ENCODE measurements at places on chromosomes 6 and 20.

DNA sequence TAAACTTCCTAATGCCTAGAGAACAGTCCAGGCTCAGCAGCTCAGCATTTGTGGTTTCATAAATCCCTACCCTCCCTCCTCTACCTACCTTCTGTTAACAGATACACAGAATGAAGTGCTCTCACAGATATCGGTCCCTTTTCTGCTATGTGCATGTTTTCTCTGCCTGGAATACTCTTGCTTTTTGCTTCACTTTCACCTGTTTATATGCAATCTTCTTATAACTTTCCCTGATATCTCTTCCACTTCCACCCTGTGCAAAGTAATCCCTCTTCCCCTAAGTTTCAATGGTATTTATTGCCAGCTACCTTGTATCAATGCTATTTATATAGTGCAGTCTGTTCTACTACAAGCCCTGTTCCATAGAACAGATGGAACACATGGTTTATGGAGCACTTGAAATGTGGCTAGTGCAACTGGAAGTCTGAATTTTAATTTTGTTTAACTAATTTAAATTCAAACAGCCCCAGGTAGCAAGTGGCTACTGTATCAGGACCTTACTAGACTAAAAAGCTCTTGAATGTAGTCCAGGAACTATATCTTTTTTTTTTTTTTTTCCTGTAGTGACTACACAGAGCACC, 3.1 kb upstream of the TAB2 start:
- DNase-seq = no peak

GRCh38 chr6:144149558-144149893, 791 bp upstream of the STX11 start:
- no peak for DNase-seq

DNA sequence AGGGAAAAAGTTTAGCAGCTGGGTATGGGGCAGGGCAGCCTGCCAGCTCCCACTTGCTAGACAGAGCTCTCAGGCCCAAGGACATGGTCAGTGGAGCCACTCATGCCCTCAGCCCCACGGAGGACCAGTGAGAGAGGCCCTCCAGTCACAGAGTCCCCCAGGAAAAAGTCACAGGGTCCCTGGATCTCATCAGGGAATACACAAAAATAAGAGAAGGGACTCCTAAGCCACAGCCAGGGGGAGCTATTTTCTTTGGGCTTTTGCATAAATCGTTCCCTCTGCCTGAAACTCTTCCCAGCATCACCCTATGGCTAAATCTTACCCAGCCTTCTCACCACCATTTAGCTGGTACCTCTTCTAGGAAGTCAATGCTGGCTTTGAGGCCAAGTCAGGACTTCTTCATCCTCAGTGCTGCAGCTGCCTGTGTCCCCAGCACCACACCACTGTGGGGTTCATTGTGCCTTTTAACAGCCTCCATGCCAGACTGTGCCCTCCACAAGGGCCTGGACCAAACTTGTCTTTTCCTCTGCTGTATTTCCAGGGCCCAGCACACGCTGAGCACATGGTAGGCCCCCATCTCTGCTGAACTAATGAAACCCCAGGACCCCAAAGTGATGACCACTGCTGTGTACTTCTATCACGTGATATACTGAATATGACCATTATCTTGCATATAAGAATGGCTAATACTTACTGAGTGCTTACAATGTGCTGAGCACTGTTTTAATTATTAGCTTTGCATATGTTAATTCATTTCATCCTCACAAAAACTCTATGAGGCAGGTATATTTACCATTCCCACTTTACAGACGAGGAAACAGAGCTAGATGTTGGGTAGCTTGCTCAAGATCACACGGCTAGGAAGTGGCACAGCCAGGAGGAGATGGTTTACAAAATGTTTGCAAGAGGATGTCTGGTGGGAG, 2.0 kb downstream of the ZNF335 start:
- peak; percentile 41 for DNase-seq

DNA sequence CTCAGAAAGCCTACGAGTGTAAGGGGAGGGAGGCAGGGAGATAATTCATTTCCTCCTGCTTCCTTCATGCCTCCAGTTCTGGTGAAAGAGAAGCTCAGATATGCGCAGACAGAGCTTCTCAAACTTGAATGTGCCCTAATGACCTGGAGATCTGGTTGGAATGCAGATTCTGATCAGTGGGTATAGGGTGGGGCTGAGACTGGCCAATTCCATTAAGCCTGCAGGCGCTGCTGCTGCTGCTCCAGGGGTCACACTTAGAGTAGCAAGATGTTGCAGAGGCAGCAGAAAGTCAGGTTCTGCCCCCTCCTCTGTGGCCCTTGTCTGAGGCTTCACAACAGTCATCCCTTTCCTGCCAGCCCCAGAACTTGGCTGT, 161.0 kb downstream of the DHX35 start:
- DNase-seq = no peak

DNA sequence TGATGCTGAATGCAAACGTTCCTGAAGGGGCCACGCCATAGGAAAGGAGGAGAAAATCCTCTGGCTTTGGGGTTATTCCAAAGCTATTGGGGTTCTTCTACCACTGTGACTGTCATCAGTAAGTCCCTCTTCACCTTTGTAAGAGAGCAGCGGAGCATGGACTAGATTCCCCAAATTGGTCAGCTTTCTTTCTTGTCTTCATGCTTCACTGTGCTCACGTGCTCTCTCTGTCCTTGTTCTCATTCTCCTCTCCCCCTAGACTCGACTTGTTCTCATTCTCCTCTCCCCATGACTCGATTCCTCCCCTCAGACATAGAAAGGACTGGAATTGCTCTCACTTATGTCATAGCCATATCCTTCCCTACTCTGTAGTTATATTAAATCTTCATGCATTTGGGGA, 54.8 kb upstream of the ADGRG6 start:
- DNase-seq = no peak

GRCh38 chr20:10002866-10003265, 31.9 kb upstream of the ANKEF1 start:
- no peak for DNase-seq

DNA sequence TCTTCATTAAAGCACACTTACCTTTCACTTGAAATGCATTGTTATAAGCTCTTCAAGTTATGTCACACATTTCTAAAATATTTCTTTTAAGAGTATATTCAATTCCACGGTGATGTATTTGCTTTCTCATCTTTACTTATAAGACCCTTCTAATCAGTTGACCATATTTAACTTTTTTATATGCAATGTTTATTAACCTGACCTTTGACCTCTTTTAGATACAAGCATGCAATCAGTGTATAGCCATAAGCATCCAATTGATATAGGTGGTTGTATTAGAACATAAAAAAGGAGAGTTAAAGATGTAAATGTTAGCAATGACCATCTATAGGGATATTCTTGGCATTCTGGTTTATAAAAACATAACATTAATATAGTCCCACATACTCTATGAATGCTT, 9.2 kb downstream of the USP49 start:
- no peak for DNase-seq

DNA sequence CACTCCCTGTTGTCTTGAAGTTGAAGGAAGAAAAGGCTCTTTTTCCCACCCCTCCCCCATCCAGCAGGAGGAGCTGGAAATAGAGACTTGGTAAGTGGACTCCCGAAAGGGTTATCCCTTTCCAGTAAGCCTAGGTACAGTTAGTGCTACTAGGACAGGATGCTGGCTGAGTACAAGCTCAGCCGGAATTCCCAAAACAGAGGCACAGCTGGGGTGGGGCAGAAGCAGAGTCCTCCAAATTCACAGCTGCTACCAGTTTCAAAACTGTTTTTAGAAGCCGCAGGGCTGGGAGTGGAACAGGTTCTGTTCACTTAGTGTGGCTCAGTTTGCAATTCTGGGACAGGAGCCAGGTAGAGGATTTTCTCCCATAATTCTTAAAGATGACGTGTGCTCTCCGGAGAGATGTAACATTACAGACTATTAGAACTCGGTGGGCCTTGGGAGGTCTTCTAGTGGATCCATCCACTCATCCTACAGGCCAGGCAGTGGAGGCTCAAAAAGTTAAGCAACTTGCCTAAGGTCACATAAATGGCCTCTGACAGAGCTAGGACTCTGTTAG, 19.0 kb upstream of the UTRN start:
- DNase-seq = no peak
